ENCODE measurements at places on chromosomes 2 and 18.

DNA sequence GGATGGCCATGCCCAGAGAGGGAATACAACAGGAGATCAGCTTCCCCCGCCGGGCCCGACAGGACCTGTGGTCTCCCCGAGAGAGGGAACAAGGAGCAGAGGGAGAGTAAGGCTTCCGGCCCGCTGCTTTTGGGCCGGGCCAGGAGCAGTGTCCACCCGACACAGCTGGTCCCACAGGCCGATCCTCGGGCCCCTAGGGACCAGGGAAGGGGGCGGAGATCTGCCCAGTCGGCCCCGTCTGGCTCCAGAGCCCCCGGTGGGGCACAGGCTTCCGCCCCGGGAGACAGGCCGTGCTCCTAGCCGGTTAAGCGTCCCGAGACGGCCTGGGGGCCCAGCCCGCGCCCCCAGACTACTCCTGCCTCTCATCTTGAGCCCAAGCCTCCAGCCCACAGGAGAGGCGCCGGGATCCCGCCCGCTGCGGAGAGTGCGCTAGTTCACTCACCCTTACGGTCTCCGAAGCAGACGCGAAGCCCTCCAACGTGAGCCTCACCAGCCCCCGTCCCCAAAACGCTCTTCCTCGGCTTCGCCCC lies at the start of gene MCFD2:
Gene MCFD2 (minus strand): TSS at position 526 of the 530 bp plus-strand sequence. CDS start 6,635 bp downstream, outside the sequence.
- DNase-seq, result peak; percentile 70

GRCh38 chr2:128660836-128661235 lies 342.2 kb upstream of the HS6ST1 start:
- DNase-seq, result no peak

DNA sequence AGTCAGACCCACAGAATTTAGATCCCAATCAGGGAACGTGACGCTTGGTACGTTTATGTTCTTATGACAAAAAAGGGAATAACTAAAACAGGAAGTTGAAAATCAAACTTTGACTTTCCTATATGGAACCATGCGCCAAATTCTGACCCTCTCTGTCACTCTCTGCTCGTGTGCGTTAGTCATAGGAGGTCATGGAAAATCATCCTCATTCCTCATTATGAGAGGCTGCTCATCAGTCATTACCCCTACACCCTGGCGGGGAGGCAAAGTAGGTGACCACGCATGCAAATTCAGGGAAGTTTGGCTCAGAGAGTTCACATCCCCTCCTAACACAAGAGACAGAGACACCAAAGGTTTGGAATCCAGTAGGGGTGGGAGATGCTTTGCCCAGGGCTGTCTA lies 15.5 kb downstream of the IL1F10 start:
- no peak for DNase-seq

DNA sequence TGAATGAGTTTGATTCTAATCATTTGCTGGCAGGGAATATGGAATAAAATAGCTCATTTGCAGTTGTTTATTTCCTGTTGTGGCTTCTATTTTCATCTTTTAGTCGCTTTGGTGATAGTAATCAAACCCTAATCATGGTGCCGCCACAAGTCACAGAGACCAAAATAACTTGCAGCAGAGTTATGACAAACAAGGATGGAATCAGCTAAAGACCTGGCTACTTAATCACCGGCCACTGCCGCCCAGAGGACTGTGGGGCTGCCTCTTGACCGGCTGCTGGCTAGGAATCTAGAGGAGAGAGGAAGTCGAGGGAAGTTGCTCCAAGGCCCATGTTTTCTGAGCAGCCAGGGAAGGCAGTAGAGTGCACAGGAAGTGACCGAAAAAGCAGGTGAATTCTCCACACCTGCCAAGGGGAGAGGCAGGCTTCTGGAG lies 5.1 kb upstream of the SMAD7 start:
- peak; percentile 82 for DNase-seq

- DNase-seq, result no peak
These were observed 56.5 kb upstream of the TWIST2 start for GRCh38 chr2:238791354-238791753.

- DNase-seq, result no peak
These were observed 227.7 kb upstream of the ZEB2 start for GRCh38 chr2:144747571-144747970.

DNA sequence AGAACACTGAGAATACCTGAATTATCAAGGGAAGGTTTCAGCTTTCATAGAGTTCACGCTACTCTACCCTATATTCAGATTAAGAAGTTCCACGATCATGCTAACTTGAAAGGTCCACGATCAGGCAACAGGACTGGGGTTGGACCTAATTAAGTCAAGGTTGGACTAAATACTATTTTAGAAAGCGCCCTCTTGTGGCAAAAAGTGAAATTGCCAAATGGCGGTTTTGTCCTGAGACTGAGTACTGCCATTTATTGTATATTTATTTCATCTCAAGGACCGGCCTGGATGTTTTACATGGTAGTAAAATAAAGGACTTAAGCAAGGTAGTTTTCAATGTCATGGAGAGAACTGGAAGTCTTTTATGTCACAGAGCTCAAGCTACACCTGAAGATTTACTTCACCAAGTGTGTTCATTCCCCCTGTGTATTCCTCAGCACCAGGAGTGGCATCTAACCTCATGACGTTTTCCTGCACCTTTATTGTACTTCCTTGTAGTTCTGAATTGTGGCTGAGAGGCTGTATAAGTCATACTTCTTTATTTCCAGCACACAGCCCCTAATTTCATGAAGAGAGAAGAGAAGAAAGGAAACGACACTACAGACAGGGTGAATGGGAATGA lies 56.8 kb downstream of the SRD5A2 start:
- no peak for DNase-seq

DNA sequence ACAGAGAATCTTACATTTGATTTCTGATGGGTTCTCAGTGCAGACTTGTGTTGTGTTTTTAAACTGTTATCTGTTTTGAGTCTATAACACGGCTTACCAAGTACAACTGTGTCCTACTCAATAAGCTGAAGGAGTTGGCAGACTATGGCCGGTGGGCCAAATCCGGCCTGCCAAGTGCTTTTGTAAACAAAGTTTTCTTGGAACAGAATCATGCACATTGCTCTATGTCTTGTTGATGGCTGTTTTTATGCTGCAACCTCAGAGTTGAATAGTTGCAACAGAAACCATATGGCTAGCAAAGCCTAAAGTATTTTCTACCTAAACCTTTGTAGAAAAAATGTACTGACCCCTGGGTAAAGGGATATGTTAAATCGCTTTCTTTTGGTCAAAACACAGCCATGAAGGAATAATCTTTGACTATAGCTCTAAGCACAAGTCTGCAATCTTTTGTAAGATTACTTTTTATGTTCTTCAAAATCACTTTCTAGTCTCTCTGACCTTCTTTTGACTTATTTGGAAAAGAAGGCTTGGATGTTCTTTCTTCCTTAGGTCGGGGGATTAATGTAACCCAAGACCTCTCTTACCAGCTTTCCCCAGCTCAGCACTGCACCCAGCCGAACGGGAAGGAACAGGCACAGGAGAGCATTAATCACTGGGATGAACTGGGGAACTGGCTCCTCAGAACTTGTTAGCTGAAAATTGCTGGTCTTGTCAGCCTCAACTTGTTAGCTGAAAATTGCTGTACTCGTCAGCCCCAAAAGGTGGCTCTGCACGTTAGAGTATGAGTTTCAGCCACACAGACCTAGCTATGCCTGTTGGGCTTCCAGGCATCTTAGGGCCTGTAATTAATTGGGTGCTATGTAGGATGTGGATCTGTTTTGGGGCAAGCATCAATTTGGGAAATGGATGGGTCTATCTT lies 75.4 kb downstream of the CD8B2 start:
- no peak for DNase-seq

DNA sequence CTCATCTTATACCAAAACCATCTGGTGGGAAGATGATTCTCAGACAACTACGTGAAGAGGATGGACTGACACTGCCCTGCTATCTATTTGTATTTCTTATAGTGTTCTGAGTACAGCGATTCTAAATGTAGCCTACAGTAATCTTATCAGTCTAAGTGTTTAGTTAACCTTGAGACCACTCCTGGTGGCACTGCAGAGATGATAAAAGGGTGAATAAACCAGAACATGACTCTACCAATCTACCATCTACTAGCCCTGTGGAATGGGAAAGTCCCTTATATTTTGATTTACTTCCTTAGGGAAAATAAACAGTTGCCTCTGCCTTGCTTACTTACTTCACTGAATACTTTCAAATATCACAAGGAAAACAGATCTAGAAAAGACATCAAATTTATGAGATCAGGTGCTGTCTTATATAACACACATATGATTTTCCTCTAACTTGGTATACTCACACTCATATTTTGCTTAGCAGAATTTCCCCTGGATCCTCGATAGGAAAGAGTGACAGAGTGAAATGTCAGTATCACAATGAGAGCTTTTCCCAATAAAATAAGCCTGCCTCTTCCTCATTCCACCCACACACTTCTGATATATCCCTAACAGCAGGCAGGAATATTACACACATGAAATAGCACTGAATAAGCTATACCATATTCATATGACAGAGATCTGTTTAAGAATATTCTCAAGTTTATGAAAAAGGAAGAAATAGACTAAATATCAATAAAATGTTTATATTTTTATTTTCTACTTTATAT lies 58.6 kb upstream of the MTIF2 start:
- DNase-seq, result no peak

GRCh38 chr2:235979753-235980435 lies 188.3 kb downstream of the GBX2 start:
- no peak for DNase-seq

DNA sequence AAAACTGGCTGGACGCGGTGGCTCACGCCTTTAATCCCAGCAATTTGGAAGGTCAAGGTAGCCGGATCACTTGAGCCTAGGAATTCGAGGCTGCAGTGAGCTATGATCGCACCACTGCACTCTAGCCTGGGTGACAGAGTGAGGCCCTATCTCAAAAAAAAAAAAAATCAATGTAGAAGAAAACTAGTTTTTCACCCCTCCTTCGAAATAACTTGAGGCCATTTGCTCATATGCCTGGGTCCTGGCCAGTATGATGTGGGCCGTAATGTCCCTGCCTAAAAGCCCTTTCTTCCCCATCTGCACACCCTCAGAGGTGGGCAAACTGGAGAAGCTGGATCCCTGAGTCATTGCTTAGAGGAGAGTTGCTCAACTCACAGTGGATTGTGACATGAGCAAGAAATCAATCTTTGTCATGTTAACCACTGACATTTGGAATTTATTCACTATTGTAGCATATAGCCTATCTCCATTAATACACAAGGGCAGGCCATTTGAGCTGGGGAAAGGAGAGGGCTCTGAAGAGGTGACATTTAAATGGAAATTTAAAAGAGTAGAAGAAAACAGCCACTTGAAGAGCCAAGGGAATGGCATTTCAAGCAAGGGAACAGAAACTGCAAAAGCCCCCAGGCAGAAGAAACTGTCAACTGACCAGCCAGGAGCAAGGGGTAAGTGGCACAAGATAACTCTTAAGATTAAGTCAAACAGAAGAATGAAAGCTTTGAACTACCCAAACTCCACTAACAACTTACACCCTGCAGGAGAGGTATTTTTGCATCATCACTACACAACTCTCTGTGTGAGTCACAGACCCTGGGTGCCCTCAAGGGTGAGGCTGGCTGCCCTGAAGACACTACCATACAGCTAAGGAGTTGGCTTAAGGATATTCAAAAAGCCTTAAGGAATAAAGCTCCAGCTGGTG lies 7.6 kb upstream of the METTL21A start:
- no peak for DNase-seq

- no peak for DNase-seq
These were observed 1.6 kb downstream of the RAB27B start for GRCh38 chr18:54829856-54830255.

DNA sequence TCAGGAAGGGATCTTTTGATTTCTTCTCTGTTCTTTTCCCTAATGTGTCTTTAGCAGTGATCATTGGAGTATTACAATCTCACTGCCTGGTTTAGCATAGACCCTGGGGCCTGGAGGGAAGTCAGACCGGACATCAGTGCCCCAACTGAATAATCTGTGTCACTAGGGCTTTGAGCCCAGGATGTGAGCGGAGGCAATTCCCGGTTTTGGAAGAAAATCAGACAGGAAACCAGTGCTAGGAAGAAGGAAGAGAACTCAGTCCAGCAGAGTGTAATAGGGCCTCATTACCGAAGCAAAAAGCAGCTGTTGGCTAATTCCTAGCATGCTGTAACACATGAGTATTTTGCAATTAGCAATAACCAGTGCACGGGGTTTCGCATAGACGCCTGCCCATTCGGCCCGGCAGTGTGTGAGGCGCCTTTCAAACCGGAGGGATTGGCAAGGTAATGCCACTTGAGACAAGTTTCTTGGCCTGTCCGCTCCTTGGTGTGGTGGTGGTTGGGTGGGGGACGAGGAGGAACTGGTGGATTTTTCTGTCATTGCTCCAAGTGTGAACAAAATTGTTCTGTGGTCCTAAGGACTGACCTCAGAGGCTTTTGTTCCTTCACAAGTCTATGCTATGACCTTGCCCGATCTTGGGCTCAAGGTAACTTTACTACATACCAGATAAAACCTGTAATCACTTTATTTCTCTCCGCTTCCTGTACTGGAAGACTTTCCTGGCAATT lies 2.8 kb downstream of the FOSL2 start:
- DNase-seq, result peak; percentile 74

DNA sequence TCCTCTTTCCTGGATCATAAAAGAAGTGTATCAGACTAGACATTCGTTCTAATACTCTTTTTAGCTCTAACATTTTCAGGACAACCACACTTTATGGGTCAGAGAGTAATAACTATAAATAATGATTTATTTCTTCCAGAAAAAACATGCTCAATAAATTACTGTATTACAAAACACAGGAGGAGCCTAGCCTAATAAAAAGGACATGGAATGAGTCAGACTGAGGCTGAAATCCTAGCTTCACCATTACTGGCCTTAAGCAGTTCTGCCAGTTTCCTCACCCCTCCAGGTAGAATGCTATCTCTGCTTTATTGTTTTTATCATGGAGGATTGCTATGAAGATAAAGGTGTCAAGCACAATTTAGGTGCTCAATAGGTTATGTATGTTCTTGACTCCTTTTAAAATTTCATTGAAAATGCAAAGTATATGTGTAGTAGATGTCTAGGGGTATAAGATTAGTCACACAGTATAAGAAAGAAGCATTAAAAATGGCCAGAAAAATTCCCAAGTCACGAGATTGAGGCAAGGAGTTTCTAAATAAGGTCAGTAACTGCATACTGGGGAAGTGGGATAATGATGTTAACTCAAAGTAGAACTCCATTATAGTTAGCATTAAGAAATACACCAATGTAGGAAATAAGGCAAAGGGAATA lies 105.5 kb upstream of the NEUROD1 start:
- no peak for DNase-seq

DNA sequence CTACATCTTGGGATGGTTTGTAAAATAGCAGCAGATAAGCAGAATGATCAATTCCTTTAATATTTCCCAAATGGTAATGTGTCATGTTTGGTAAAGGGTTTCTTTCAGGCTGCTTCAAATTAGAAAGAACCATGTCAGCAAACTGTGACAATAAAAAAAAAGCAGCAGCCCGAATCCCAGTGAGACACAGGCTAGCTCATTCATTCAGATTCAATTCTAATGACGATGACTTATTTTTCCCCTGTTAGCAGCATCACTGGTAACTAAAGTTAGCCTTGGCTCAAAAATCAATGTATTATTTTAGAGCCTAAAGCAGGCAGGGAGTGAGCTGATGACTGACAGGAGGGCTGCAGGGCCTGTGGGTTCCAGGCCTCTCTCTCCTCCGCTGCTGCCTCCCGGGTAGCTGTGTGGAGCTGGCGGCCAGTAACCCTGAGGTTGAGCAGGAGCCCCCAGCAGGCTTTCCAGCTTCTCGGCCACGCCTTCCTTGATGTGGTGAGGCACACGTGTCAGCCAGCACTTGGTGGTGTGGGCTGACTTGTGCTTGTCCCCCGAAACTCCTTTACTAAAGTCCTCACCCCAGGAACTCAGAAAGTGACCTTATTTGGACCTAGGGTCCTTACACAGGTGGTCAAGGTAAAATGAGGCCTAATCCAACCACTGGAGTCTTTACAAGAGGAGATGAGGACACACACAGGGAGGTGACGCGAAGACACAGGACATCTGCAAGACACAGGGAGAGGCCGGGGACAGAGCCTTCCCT lies 120.5 kb upstream of the HS6ST1 start:
- no peak for DNase-seq
